ENCODE measurements at places on chromosomes 16 and 17. TPM values are rescaled to one million over a fixed set of nuclear protein-coding genes. Genes with fewer than 3 reads are reported as not detected.

CACNG4 gene
- total RNA-seq = 69.9 TPM

DLX3 gene
- not detected for total RNA-seq

SHISA9 gene
- 22.4 TPM for total RNA-seq

GRAPL gene
- 0.92 TPM for total RNA-seq

CNGB1 gene
- 21.9 TPM for total RNA-seq

KRTAP17-1 gene
- total RNA-seq = not detected

Data from diencephalon (tissue), 1 donor.